ENCODE measurements at places on chromosomes 5 and 9.
A peak's percentile ranks its signal among the peaks of the same experiment; 100 is the strongest.

DNA sequence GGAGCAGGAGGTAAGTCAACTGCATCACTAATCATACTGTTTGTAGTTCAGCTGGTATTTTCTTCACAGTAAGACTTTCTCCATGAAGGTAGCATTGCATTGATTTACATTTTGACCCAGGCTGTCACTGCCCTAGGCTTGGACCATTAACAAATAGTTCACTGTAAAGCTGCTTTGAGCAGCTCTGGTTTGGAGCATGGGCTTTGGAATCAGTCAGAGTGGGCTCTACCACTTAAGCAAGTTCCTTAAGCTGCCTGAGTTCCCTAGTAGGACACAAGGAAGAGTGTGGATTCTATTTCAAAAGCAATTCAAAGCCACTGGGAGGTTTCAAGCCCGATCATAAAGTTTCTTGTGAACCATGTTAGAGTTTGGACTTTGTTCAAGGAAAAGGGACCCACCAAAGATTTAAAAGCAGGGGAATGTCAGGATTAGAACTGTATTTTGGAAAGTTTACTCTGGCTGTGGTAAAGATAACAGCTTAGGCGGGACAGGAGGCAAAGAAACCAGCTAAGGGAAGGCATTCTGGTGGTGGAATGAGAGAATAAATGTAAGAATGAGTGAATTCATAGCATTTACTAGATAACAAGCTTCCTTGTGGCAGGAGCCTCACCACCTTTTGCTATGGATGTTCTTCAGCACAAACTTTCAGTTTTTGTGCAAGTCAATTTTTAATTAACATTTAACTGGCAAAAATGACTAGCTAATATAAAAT is 12.3 kb upstream of the PANK3 start:
- DNase-seq, result no peak

GRCh38 chr5:39464088-39464487 is 39.3 kb upstream of the DAB2 start:
- DNase-seq, result no peak

DNA sequence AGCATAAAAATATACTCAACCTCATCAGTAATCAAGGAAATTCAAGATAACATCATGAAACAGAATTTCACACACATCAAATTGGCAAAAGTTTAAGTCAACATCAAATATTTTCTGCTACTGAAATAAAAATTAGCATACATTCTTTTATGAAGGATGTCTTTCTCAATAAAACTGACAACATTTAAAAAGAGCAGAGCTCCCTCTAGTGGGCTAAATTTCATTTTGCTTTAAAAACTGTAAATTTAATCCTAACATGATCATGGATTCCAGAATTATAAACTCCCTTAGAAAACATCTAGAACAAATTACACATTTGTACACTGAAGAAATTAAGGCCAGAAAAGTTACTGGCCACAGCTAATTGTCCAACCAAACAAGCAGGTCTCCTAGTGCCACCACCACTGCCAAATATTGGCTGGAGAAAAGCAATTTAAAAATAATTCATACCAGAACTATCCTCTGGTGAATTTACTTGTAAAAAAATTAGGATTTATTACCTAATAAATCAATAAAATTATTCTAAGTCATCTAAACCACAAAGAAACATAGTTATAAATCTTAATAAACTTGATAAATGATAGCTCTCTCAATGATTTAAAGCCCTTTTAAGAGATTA is 31.2 kb downstream of the DEPDC1B start:
- DNase-seq, result no peak

- no peak for DNase-seq
Measured at GRCh38 chr5:164073081-164073480, 567.7 kb downstream of the MAT2B start.

DNA sequence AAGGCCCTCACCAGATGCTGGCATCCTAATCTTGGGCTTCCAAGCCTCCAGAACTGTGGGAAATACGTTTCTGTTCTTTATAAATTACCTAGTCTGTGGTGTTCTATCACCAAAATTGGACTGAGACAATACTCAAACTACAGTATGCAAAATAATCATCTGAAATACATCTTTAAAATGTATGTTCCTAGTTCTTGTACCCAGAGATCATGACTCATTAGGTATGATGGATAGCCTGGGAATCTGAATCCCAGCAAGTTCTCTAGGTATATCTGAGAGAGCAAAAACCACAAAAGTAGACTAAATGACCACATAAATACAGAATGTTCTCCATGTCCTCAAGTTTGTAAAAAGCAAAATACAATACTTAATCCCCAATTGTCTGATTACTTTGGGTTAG is 166.3 kb downstream of the YIPF5 start:
- DNase-seq, result no peak

GRCh38 chr9:97985058-97985861 is 2.1 kb downstream of the ANP32B start:
- peak; percentile 59 for DNase-seq

DNA sequence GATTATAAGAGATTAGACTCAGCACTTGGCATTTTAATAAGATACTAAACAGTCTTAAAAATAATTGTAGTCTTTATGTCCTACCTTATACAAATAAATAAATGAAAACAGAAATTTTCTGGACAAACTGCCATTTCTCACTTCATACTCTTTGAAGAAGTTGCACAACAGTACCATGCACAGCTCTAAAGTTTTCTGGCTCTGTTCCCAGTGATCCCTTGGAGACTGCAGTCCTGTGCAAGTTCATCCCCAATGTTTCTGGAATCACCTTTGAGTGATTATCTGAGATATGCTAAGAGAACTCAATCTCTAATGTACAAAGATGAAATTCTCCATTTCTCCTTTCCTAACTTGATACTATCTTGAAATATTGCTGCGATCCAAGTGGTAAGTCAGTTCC is 330.4 kb upstream of the EDIL3 start:
- DNase-seq, result no peak

DNA sequence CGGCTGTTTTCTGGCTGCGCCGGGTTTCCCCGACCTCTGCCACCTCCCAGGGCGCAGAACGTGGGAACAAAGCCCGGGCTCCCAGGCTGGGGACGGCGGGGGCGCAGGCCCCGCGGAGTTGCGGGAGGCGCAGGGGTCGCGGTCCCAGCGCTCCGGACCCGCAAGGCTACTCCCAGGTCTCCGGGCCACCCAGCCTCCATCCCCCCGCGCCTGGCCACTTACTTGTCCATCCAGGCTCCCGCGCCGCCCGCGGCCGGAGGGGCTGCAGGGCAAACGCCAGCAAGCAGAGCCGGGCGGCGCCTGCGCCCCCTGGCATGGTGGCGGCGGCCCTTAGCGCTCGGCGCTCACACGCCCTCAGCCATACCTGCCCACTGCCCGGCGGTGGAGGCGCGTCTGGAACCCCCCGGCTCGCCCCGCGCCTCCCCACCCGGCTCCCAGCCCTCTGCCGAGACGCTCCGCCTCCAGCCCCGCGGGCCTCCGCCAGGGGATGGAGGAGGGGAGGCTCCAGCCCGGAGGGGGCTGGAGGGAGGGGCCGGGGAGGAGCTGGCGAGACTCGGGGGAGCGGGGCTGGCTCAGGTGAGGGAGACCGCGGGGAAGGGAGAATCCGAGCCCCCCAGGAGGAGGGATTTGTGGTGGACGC is at the start of gene ADAM19:
Gene ADAM19 (minus strand): TSS at position 395 of the 640 bp plus-strand sequence. CDS start 79 bp downstream, at position 316.
- peak; percentile 66 for DNase-seq

Measured in stimulated activated CD4-positive, alpha-beta T cell treated with anti-CD3 and anti-CD28 coated beads, Interleukin-2, amount 100 ng/mL, for 24 hours (primary cell).